ENCODE measurements at places on chromosomes 12 and 14.

DNA sequence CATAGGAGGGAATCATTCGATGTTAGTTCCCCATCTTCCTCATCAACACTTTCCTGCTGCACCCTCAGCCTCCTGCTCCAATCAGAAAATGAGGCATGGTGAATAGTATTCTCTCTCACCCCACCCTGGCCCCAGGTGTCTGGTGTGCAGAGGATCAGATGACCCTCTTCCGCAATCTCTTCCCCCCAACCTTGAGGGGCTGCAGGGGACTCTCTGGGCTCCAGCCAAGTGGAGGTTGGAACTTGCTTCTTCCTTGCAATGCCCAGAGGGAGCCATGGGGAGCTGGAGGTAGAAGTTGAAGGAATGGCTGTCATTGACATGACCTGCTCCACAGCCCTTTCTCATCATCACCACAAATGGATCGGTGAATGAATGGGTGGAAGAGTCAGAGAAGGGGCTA, 20.2 kb upstream of the ESRRB start:
- no peak for DNase-seq

GRCh38 chr12:12635651-12636050, 24.0 kb downstream of the CREBL2 start:
- no peak for DNase-seq

DNA sequence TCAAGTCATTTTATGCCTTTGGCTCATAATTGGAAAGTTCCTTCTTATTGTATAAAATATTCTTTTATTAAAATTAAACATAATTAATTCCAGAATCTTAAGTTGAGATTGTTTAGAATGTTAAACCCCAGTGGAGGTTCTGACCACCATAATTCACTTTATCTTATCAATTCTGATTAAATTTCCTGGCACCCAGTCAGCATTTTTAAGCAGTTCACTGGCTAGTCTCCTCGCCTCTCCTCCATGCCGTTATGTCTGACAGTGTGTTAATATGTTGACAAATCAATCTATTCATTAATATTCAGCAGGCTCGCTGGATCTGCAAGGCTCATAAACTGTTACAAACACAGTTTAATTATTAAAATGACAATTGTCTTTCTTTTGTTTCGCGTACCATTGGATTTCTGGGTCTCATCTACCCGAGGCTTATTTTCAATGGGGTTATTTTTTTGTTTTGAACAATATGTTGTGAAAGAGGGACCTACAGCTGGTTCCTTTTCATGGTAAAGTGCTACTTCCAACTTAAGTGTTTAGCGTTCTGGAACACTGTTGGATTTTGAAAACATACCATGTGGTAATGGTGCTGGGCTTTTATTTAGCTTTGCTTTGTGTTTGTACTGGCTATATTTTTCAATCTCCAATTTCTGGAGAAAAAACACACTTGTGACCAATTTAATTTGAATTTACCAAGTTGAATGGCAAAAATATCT, 339.7 kb downstream of the PRKD1 start:
- DNase-seq = no peak

DNA sequence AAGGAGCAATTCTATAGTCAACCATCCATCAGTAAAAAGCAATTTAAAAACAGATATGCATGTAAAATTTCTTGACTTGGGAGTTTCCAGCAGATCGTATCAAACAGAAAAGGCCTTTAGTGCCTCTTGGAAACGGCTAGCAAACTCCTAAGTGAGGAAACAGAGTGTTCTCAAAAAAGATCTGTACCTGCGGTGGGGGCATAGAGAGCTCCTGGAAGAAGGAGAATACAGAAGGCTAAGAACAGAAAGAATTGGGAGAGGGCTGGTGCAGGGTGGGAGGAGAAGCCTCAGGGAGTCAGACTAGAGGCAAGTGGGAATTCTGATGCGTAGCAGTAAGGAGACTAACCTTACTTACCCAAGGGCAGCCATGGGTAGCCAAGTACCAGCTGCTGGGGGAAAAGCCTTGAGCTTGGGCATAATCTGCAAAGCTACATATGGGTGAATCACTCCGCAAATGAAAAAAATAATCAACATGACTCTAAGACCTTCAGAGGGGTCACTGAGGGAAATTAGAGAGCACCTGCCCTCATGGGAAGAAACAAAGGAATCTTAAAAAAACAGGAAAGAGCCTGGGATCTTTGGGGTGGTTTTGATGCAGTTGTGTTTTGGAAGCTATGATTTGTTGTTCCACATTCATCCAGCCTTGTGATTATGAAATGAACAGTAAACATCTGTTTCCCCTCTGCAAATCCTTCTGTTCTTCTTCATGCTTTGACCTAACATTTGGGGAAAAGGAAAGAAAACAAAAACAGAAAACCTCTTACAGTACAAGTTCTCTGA, 10.4 kb downstream of the RHOJ start:
- DNase-seq = no peak

- no peak for DNase-seq
These were observed 7.5 kb upstream of the G2E3 start for GRCh38 chr14:30551460-30551859.

GRCh38 chr12:91290354-91290753, 107.7 kb upstream of the DCN start:
- no peak for DNase-seq

DNA sequence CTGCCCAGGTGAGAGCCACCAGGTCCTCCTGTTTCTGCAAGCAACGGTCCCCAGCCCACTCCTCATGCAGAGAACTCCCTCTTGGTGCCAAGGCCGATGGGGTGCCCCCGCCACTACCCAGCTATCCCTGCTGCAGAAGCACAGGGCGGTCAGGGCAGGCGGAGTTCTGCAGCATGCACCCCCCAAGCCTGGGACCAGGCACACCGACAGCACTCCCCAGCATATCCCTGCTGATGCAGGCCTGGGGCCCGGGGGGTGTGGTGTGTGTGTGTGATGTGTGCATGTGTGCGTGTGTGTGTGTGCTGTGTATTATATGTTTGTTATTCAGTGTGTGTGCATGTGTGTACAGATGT, 27.7 kb upstream of the FZD10 start:
- DNase-seq = no peak

DNA sequence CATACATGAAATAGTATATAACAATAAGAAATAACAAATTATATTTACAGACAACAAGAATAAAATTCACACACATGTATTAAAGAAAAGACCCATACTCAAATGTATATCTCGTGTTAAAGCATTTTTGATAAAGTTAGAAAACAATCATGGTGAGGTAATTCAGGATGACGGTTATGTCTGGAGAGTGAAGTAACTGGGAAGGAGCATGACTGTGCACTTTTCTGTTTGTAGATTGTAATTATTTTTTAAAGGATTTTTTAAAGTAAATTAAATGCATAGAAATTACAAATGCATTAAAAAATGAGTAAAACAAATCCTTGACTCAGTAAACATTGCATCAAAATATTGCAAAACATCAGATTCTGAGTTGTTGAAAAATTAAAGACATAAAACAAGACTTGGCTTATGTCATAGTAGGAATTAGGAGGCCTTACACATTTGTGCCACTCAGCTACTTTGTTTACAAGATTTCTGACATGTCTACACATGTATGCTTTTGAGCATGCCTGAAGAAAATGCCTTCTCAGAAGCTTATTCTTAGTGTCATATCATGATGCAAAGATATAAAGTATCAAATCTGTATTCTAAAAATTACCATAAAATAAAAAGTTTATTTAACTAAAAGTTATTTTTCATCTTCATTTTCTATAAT, 1325.1 kb downstream of the SLC16A7 start:
- no peak for DNase-seq

DNA sequence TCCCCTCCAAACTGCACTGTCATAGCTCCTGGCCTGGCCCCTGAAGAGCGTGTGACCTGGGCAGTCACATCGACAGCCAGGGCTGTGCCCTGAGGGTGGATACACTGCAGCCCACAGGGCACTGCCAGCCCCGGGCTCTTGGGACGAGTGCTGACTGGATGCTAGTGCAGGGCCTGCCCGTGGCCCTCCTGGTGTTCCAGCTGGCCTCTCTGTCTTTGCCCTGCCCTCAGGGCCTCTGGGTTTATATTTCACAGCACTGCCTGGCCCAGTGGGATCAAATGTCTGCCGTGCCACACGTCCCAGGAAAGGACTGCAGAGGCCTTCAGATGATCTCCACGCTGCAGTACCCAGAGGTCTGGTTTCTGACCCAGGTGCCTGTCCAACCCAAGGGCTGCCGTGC, 10.1 kb upstream of the CCDC197 start:
- DNase-seq = no peak

DNA sequence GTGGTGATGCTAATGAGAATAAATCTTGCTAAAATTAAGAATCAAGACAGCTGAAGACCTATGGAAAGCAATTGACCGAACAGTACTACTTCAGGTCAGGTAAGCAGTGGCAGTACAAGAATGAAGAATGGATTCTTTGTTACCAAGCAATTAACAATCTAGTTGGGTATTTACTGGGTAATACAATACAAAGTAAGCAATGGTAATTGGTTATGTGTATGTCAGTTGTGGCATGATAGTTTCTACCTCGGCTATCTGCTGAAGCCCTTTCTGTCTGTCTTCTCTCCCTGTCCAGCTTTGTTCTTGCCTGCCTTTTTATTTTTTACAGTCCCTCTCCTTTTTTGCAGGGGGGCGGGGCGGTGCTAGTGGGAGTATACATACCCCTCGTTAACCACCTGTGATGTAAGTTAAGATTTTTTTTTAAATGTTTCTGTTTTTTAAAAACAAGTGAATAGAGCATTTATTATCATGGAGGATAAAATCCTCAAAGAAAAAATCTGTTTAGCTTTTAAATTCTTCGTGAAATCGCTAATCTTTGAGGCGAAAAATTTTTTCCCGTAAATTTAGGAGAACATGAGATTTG, 75.9 kb downstream of the RCOR1 start:
- no peak for DNase-seq

GRCh38 chr12:42789808-42790760, 200.5 kb upstream of the PRICKLE1 start:
- no peak for DNase-seq

DNA sequence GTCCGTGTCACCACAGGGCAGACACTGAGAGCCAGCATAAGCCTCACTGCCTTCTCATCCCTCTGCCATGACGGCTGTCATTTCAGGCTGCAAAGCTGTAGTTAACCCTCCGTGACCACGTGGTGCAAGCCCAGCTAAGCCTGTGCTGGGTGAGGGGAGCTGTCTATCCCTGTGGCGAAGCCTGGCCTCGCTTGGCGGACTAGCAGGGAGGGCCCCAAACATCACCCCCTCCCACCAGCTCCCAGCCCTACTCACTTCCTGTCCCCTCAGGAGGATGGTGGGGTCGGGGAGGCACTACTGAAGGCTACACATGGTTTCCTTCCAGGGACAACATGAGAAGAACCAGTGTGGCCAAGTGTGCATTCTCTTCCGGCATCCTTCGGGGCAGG, 88.2 kb downstream of the CHGA start:
- DNase-seq = no peak
